ENCODE measurements at places on chromosomes 16 and 17.

DNA sequence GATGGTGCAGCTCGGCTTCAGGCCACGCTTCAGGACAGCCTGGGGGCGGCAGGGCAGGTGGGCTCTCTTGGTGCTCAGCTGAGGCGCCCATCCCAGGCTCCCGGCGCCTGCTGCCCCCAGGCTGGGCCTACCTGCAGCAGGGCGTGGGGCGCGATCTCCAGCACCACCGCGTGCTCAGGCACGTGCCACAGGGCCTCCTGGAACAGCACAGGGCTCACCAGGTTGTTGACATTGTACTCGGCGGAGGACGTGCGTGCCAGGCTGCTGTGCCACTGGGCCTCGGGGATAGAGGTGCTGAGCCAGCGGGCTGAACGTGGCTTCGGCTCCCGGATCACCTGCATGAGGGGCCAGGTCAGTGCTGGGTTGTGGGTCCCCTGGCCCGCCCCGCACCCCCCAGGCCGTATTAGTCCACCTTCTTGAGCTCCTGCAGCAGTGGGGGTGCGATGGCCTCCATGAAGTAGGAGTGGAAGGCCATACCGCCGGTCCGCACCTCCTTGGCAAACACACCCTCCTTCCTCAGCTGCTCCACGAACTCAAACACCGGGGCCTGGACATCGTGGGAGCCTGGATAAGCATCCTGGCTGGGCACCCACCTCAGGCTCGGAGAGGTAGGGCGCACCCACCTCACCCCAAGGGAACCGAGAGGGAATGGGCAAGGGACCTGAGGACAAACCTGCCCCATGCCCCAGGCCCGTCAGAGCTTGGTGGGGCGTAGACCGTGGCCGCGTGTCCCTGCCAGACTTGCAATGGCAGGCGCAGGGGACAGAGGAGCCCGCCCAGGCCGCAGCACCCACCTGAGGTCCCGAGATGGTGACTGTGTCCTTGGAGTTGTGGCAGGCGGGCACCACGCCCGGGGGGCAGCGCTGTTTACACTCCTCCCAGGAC, 9.0 kb downstream of the FASN start:
- DNase-seq, result no peak

DNA sequence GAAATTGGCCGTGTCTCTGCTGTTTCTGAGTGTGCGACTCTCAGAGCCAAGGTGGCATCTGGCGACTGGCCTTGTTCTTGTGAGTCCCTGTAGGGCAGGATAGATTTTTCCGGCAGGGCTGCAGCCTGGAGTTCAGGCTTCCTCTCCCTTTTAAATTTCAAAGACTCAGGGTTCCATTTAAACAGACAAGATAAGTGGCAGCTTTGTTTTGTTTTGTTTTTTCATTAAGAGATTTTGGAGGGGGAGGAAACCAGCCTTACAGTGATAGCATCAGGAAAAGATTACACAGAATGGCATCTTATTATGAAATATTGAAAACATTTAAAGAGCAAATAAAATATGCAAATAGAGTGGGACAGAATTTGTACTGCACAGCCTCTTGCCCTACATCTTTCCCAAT, 151.3 kb downstream of the RPTOR start:
- DNase-seq, result no peak

DNA sequence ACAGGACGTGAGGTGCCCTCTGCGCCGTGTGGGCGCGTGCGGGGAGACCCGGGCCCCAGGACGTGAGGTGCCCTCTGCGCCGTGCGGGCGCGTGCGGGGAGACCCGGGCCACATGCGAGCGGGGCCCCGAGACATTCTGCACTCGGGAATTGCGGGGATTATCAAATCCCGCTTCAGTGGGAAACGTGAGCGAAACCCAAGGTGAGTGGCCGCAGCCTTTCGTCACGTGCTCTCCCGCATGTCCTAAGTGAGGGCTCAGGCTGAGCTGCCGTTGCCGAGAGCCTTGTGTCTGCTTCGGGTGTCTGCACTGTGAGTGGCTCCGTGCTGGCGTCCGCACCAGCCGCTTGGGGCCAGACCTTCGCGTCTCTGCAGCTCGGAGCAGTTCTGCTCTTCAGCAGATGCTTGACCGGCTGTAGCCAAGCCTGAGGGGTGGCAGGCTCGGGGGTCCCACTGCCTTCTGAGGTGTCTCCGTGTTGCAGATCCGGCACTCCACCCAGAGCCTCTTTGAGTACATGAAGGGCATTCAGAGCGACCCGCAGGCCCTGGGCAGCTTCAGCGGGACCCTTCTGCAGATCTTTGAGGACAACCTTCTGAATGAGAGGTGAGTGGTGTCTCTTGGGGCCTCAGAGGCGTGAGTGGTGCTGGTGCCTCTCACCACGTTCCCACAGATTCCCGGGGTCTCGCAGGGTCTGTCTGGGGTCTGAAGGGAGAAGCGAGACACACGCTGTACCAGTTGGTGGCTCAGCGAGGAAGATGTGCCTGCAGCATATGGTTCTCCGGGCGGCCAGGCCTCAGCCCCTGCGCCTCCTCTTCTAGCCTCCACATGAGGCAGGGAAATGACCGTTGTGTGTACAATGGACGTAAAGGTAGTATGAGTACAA, 90.5 kb upstream of the ZNF750 start:
- no peak for DNase-seq

- DNase-seq, result no peak
These were observed 16.7 kb upstream of the MYO18A start for GRCh38 chr17:29196769-29197515.

GRCh38 chr16:14087590-14088154, 16.6 kb downstream of the MRTFB start:
- no peak for DNase-seq

DNA sequence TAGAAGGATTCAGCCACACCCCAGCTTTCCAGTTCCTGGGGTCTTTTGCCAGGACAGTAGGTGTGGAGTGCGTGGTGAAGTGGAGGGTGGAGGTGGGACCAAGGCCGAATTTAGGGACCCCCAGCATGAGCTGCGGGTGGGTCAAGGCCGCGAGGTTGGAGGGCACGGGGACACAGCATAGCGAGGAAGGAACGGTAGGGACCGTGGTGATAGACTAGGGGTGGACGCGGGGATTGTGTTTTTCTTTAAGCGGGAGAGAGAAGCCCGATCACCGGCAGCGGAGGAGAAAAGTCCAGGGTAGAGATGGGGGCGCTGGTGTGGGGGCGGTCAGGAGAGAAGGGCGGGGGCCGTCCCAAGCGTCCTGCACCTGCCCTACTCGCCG, 261 bp upstream of the B4GALNT2 start:
- DNase-seq, result no peak

GRCh38 chr16:5668553-5668952, 571.0 kb upstream of the EEF2KMT start:
- no peak for DNase-seq

- no peak for DNase-seq
These were observed 15.6 kb upstream of the TRIM25 start for GRCh38 chr17:56929362-56929969.

Measured in stimulated activated CD8-positive, alpha-beta memory T cell treated with anti-CD3 and anti-CD28 coated beads, Interleukin-2, amount 100 ng/mL, for 1 hour (primary cell).